ENCODE measurements at places on chromosomes 13 and 19.

DNA sequence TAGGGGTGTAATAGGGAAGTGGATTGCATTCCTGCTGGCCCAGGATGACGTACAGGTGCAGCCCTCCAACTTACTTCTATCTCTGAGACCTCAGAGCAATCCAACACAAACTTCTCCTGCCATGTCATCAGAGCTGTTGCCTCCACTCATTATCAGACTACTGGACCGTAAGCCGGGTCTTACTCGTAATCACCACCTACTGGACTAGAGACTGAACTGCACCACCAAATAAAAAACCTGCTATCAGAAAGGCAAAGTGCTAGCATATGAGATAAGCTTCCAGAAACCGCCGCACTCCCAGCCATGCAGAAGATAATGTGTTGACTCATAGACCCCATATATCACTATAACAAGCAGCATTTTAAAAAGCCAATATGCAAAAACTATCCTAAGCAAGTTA lies 102.0 kb downstream of the SLITRK1 start:
- H3K4me1 ChIP-seq = no peaks in the 10 kb centered on the region
- H3K27me3 ChIP-seq = no peaks in the 10 kb centered on the region
- H3K4me3 ChIP-seq = no peak overlapping the region
- no peak overlapping the region for H3K27ac ChIP-seq
- H3K36me3 ChIP-seq = no peaks in the 10 kb centered on the region

GRCh38 chr19:45670670-45671453 lies 2.8 kb downstream of the GIPR start:
- no peaks in the 10 kb centered on the region for H3K36me3 ChIP-seq
- no peak overlapping the region for H3K27ac ChIP-seq
- peak; percentile 71 for DNase-seq
- H3K27me3 ChIP-seq = no peaks in the 10 kb centered on the region

DNA sequence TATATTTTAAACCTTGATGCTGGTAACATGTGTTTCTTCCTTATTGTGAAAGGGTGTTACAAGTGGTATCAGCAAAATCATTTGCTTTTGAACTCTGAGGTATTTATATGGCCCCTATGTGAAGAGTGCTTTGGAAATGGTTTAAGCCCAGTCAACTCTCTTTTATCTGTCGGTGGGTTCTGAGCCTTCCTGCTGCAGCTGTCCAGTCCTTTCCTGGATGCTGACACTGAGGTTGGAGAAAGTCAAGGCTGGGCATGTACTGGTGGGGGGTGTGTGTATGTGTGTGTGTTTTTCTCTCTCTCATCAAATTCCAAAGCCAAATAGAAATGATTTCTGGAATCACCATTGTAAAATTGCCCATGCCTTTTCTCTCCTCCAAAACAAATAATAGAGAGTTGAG lies 221.2 kb downstream of the LMO7 start:
- H3K4me3 ChIP-seq = no peak overlapping the region
- H3K27ac ChIP-seq = no peak overlapping the region
- H3K36me3 ChIP-seq = peaks cover 16% of the 10 kb centered on the region
- no peaks in the 10 kb centered on the region for H3K27me3 ChIP-seq
- no peak for DNase-seq

- H3K4me3 ChIP-seq = no peak overlapping the region
- H3K27me3 ChIP-seq = no peaks in the 10 kb centered on the region
- H3K4me1 ChIP-seq = no peaks in the 10 kb centered on the region
- no peak for DNase-seq
- H3K27ac ChIP-seq = no peak overlapping the region
Observed at GRCh38 chr13:35159041-35159440, 217.0 kb downstream of the NBEA start.

Data from PC-3 (cell line).